CD4-positive, alpha-beta T cell treated with Interleukin-4 for 4 hours (primary cell): ENCODE measurements at places on chromosomes 6 and 20.

DNA sequence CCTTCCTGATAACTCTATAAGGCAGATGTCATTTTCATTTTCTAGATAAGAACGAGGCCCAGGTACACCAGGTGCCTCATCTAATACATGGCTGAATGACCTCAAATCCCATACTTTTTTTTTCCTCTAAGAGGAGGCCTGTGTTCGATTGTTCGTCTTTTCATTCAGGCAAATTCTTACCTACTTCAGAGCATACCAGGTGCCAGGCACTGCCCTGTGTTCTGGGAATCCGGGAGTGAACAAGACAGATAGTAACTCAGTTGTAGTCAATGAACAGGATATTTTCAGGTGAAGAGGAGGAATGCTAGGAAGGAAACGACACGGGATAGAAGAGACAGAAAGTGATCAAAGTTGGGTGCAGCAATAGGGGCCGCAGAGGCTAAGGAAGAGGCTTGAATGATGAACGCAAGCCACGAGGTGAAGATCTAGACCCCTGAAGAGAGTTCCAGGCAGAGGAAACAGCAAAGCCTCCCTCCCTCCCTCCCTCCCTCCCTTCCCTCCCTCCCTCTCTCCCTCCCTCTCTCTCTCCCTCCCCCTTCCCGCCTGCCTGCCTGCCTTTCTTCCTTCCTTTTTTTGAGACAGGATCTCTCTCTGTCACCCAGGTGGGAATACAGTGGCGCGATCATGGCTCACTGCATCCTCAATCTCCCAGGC, 150.1 kb upstream of the ZNF217 start:
- DNase-seq: no peak

- DNase-seq: peak; percentile 36
Observed at GRCh38 chr6:130037207-130037811, 18.9 kb downstream of the L3MBTL3 start.

DNA sequence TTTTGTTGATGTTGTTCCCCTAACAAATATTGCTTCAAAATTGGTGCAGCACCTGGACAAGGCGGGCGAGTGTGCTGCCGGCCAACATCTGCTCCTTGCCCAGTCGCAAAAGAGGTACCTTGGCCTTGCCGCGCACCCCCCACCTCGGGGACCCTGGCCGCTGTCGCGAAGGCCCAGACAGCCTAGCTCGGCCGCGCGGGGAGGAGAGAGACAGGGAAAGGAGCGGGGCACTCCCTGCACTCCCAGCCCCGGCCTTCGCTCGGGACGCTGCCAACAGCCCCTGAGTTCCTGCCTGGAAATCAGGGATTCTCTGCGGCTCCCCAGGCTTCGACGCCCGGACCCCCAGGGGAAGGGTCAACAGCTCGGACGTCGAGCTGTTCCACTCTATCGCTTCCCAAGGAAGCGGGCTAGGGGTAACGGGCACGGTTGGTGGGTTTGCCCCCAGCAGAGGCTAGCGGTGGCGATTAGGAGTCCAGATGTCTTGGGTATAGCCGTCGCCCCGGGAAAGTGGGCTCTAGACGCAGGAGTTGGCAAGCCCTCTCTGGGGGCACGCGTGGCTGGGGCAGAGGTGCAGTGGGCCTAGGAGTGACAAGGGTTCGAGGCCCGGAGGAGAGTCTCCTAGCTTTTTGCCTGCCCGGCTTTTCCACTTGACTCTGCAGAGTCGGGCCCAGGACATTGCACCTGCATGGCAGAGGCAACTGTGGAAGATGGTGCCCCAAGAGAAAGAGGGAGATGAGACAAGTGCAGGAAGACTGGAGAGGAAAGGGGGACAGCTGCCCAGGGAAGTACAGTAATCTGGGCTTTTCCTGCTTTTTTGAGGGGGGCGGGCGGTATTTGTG, 8.2 kb downstream of the POU3F2 start:
- no peak for DNase-seq

DNA sequence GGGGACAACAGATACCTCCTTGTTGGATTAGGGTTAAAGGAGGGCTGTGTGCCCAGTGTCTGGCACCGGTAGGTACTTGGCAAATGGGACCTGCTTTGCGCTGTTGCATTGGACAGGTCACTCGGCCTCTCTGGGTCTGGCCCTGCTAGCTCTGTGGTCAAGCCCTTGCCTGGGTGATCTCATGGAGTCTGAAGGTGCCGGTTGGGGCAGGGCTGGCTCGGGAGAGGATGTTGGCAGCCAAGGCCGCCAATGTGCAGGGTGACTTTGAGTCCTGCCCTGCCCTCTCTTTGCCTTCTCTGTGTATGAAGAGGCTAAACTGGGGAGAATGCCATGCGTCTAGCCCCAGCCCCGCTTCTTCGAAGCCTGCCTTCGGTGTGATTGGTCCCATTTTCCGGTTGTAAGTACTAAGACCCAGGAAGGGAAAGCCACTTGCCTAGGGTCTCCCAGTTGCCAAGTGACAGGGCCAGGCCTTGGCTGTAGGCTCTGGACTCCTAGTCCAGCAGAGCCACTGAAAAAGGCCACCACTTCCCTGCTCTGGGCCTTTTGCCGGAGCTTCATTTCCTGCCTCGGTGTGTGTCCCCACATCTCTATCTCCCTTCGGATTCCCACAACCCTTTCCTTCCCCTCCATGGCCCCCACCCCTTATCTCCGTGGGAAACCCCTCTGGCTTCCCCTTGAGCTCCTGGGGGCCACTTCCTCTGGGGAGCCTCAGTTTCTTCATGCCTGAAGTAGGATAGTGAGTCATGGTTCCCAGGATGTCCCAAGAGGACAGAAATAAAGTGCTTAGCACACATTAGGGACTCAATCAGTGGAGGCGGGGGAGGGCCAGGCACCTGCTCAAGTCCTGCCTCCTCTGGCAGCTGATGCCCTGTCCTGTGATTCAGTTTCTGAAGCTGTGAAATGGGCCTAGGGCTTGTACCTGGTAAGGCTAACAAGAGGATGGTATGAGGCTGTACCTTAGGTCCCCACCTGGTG, 3.9 kb downstream of the SRC start:
- DNase-seq: no peak

DNA sequence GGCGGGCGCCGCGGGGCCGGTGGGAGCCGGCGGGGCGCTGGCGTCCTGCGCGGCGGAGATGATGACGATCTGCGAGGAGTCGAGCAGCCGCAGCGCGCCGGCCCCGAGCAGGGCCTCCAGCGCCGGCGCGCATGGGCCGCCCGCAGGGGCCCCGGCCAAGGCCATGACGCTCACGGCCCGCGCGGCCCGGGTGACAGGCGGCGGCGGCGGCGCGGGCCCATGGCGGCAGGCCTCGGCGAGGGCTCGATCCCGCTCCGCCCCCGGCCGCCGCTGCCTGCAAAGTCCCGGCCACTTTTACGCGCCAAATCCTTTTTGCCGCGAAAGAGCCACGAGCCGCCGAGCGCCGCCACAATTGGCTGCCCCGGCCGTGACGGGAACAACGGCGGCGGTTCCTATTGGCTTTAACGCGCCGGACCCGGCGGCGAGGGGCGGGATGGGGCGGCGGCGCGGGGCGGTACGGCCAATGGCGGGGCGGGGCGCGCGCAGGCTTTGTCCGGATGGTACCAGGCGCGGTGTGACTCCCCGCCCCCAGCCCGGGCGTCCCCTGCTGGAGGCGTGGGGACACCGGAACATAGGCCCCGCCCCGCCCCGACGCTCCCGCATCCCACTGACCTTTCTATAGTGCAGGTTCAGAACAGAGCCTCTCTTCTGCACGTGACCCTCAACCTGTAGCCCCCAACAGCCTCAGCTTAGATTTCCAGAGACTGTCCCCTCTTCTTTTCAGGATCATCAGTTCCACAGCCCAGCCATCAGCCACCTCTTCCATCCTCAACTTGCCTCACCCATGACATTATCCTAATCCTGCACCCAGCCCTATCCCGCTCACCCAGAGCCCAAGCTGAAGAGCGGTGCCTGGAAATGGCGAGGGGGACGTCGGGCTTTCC, at the start of gene E2F1:
TSS of gene E2F1 (minus strand) at position 286 of the 884 bp plus-strand sequence. CDS start at position 165, 121 bp downstream.
- DNase-seq: peak; percentile 91

DNA sequence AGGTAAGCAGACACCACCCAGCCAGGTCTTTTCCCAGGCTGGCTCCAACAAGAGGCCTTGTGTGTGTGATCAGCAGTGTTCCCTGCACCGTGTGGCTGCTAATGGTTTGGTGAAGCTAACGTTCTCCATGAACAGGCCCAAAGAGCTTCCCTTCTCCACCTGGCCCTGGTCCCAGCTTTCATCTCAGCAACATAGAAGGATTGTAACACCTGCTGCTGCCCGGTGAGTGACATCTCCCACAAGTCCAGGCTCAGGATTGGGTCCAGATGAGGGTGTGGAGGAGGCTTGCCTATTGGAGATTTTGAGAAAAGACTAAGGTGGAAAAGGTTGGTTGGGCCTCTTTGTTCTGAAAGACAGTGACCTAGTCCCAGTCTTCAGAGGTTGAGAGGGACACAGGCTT, 89.6 kb downstream of the TMEM242 start:
- DNase-seq: no peak

DNA sequence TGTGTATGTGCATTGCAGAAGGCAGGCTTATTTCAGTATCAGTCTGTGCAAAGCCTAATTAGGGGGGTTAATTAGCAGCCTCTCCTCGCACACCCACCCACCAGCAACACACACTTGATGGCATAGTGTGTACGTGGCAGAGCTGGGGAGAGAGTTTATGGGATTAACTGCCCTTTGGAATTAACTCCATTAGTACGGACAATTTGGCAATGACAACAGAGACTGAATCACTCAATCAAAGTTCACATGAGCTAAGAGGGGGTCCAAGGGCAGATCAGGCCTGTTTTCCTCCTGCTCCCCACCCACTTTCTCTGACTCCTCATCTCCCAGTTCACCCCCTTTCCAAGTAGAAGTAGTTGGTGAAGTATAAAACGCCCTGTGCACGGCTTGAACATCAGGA, 69.5 kb downstream of the LRFN2 start:
- no peak for DNase-seq

DNA sequence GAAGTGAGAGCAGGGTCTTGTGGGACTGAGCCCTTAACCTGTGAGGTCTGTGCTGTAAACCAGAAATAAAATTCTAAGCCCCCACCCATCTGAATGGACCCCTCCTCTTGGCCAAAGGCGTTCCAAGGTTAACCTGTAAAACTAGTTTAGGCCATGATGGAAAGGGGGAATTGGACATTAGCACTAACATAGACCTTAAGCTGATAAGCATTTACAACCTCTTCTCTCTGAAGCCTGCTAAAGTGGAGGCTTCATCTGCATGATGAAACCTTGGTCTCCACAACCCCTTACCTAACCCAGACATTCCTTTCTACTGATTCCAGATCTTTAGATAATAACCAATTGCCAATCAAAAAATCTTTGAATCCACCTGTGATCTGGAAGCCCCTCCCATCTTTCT, 25.8 kb downstream of the PIGT start:
- no peak for DNase-seq

- no peak for DNase-seq
Observed at GRCh38 chr20:44496976-44497375, 21.3 kb downstream of the TTPAL start.

GRCh38 chr20:58056921-58057686, 171.3 kb downstream of the ANKRD60 start:
- no peak for DNase-seq

GRCh38 chr20:63215101-63216040, 560 bp downstream of the YTHDF1 start:
- DNase-seq: no peak

GRCh38 chr6:41167173-41167963, 4.5 kb upstream of the TREM2 start:
- no peak for DNase-seq

- DNase-seq: no peak
Observed at GRCh38 chr6:52352239-52353018, 9.5 kb upstream of the PAQR8 start.

- no peak for DNase-seq
Observed at GRCh38 chr6:71203206-71203605, 85.4 kb upstream of the OGFRL1 start.

DNA sequence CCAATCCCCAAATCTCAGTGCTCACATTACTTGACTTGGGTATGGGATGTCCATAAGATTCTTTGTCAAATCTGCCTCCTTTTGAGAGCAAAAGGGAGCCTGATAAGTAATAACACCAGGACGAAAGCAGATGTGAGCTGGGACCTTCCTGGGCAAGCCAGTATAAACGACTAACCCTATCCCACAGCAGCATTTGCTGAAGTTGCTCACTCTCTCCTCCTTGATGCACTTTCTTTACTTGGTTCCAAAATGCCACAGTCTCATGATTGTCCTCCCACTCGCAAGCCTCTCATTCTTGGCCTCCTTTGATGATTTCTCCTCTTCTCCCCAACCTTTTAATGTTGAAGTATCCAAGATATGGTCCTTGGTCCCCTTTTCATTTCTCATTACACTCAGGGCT, 44.7 kb upstream of the TAGAP start:
- no peak for DNase-seq

DNA sequence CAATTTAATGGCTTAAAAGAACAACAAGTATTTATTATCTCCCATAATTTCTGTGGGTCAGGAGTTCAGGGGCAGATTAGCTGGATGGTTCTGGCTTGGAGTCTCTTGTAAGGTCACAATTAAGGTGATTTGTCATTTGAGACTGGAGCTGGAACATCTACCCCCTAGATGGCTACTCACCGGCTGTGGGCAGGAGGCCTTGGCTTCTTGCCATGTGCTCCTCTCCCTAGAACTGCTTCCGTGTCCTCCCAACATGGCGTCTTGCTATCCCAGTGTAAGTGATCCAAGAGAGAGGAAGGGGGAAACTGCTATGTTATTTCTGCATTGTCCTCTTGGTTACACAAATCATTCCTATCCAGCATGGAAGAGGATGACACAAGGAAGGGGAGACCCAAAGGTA, 210.2 kb upstream of the ECI2 start:
- DNase-seq: no peak

- no peak for DNase-seq
Observed at GRCh38 chr20:16360668-16361067, 212.6 kb downstream of the KIF16B start.

DNA sequence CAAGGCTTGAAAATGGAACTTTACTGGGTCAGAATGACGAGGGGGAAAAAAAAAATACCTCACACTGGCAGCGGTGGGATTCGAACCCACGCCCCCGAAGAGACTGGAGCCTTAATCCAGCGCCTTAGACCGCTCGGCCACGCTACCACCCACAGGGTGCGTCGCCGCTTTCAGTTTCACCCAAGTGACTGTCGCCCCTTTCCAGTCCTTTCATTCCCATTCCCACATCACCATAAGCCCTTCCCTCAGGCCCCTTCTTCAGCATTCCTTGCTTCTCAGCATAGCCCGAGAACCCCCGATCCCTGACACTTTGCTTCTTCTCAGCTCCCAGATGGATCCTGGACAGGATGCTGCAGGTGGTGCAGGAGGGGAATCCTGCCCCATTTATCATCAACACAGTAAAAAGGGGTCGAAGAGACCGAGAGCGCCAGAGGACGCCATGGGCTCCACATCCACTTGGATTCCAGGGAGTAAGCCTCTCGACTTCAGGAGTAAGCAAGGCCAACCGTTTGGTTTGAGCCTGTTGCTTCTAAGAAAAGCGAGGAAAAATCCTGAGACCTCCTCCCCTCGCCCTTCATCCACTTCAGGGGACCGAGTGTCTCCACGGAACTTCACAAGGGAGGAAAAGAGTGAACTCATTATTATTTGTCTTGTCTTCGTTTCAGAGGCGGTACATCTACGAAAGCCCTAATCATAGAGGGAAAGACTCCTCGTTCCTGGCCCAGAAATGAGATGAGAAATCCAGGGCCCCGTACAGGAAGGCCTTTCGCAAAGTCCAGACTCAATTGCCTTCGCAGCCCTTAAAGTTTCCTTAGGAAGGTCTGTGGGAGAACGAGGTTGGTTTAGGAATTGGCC, 20.0 kb upstream of the TRIM27 start:
- DNase-seq: peak; percentile 48

GRCh38 chr20:58622671-58623578, 28.2 kb upstream of the STX16 start:
- no peak for DNase-seq
